T1000 (cell line): ENCODE measurements at places on chromosomes 3 and 15.

DNA sequence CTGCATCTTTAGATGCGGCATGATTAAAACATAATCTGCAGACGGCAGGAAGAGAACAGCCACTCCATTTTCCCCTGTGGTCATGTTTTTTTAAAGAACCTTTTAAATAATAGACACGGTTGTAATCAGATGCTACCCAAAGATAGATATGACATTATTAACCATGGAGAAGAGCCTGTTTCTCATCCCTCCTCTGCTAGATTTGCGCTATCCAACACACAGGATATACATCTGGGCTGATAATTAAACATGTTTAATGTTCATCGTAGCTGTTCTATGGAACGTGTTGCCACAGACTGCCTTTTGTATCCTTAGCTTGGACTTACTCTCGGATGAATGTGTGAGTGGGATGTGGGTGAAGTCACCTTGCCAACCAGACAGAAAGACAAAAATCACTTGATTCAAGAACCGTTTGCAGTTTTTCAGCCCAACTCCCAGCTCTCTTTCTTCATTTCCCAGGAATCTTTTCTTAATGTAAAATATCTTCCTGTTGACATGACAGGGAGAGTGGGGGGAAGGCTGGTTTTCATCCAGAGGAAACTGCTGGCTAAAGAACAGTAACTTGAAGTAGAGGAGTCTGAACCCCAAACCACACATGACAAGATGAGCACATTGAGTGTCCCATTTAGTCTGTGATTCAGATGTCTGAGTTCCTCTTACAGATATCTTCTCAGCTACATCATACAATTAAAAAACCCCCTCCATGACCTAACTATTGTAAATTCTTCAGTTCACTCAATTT lies 118.6 kb upstream of the PRICKLE2 start:
- DNase-seq = no peak

DNA sequence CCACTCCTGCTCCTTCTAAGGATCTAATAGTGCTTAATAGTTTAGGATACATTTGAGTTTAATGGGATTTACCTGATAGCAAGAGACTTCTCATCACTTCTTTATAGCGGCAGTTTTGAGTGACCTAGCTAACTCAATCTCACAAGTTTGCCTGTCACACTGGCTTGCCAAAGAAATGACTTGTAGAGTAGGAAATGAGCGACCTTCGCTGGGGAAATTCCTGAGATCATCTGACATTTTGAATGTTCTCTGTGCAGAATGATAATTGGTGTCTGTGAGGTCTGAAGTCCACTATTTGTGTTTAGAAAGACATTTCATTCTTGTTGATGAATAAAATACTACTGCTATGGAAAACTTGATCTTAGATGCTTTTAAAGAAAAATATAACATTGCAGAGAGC lies 30.3 kb downstream of the SUCLG2 start:
- DNase-seq = no peak

DNA sequence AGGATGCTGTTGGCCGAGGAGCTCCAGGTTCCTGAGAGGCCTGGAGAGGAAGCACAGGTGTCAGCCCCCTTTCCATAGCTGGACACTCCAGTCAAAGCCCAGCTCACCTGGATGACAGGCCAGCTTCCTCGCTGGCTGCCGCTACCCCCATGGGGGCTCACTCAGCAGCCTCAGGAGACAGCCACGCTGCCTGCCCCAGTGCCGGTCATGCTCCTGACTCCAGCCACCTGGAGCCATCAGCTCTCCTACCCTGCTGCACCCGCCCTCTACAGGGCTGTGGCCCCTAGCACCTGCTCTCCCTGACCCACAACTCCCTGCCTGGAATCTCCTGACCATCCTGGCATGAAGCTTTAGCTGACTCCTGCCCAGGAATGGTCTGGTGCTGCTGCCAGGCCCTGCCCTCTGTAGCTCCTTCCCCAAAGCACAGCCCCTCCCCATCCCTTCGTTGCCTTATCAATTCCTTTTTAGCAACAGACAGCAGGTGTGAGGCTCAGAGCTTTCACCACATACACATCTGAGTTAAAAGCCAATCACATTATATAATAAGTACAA lies 94.2 kb downstream of the NUP210 start:
- DNase-seq = no peak

GRCh38 chr3:128508852-128509251 lies 15.9 kb upstream of the GATA2 start:
- DNase-seq = no peak

GRCh38 chr15:68335251-68335650 lies 57.7 kb downstream of the FEM1B start:
- DNase-seq = no peak

DNA sequence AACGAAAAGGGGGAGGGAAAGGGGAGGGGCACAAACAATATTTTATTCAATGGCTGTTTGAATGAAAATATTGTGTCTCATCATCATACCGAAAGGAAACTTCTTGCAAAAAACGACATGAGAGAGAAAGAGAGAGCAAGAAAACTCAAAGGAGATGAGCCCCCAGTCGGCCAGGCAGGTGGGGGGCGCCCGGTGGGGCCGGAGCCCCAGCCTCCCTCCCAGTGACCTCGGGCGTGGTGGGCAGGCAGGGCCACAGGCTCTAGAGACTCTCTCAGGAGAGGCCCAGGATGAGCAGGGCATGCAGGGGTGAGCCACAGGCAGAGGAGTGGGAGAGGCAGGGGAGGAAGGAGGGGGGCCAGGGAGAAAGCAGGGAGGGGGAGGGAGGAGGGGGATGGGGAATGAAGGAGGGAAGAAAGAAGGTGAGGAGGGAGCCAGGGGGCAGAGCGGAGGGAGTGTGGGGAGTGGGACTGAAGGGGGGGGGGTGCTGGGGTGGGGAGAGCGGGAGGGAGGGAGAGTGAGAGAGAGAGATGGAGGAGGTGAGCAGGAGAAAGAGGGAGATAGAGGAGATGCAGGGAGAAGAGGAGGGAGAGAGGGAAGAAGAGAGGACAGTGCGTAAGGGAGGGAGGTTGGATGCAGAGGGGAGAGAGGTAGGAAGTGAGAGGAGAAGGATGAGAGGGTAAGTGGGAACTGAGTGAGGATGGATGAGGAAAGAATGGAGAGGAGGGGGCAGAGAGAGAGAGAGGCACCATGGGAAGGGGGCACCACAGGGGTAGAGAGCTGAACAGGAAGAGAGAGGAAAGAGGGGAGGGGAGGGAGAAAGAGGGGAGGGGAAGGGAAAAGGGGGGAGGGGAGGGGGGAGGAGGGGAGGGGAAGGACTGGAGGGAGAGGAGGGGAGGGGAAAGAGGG lies 14.1 kb upstream of the TMEM115 start:
- DNase-seq = no peak

DNA sequence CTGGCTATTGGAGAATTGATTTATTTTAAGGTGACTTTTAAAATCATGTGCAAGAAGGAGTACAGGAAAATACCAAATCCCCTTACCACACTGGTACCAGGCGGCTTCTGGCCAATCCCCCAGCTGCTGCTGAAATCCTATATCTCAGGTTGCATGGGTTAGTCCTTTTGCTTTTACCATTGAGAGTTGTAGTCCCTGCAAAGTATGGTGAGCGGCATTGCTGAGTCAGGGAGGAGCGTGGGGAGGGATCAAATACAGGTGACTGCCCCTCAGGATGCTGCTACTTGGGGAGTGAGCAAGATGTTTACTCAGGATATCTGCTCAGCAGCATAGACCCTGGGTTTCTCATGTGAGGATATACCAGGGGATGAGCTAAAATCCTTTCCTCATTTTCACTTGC lies 131.9 kb upstream of the STAC start:
- no peak for DNase-seq

DNA sequence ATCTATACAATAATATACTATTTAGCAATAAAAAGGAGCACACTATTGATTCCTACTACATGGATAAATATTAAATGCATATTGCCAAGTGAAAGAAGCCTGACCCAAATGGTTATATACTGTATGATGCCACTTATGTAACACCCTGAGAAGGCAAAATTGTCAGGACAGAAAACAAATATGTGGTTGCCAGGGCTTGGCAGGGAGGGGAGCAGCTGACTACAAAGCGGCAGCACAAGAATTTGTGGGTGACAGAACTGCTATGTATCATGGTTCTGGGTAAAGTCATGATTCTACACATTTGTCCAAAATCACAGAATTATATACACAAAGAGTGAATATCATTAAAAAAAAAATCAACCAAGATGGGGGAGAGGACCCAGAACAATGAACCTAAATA lies 22.5 kb downstream of the TBC1D2B start:
- no peak for DNase-seq

- DNase-seq = no peak
These were observed 541 bp upstream of the SLC6A11 start for GRCh38 chr3:10815487-10815886.

DNA sequence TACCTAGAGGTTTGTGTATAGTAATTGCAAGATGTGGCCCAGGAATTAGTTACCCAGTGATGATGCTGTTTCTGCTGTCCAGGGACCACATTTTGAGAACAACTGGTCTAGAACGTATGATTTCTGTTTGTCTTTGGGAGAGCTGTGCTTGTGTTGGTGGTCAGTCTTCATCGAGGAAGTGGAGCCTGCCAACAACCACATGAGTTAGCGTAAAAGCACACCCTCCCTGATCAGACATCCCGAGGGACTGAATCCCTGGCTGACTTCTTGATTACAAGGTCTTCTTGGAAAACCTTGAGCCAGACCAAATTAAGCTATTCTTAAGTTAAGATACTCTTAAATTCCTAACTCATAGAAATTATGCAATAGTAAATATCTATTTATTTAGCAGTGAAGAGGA lies 81.7 kb upstream of the ZPLD1 start:
- DNase-seq = no peak

DNA sequence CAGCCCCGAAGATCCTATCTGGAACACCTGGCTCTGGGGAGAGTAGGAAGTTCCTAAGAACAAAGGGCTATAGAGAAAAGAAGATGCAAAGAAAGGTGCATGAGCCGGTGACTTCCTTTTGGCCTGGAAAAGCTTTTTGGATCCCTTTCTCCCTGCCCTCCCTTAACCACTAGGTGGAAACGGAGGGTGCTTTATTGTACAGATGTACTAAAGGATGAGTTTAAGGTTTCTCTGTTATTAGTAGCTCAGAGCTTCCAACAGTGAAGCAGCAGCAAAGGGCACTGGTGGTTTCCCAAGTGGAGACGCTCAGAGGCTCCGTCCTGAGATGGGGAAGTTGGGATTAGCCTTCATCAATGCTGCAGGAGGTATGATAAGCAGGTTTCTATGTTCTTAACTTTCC lies 5.9 kb upstream of the ADGRG7 start:
- DNase-seq = no peak

GRCh38 chr3:140843656-140844055 lies 98.0 kb upstream of the SLC25A36 start:
- no peak for DNase-seq

- no peak for DNase-seq
These were observed 22.4 kb downstream of the SENP5 start for GRCh38 chr3:196889844-196890708.

DNA sequence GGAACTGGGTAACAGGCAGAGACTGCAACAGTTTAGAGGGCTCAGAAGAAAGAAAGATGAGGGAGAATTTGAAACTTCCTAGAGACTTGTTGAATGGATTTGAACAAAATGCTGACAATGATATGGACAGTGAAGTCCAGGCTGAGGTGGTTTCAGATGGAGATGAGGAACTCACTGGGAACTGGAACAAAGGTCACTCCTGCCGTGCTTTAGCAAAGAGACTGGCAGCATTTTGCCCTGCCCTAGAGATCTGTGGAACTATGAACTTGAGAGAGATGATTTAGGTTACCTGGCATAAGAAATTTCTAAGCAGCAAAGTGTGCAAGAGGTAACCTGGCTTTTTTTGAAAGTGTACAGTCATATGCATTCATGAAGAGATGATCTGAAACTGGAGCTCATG lies 11.7 kb downstream of the EIF5A2 start:
- DNase-seq = no peak

GRCh38 chr3:759106-759505 lies 333.7 kb upstream of the CNTN6 start:
- DNase-seq = no peak

GRCh38 chr3:139269984-139270383 lies 73.8 kb upstream of the MRPS22 start:
- DNase-seq = no peak

DNA sequence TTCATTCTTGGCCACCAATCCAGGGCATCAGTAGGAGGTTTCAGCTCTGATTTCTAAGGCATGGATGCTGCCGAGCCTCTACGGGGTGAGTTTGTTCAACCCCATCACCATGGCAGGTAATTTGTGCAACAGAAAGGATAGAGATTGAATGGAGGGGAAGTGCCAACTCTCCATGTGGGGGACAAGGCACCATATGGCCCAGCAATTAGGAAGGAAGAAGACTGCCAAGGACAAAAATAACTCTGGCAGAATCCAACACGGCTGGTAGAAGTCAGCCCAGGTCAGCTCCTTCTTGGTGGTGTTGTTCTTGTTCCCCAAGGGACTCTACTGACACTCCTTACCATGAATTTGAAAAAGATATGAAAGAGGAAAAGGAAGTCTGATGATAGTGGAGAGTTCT lies 503.9 kb downstream of the MAGI1 start:
- DNase-seq = no peak

- DNase-seq = no peak
These were observed 291.7 kb upstream of the SATB1 start for GRCh38 chr3:18716821-18717220.

- DNase-seq = no peak
These were observed 344.7 kb upstream of the TPRG1 start for GRCh38 chr3:188827103-188827502.

- no peak for DNase-seq
These were observed 56.8 kb downstream of the PXYLP1 start for GRCh38 chr3:141288336-141288990.

DNA sequence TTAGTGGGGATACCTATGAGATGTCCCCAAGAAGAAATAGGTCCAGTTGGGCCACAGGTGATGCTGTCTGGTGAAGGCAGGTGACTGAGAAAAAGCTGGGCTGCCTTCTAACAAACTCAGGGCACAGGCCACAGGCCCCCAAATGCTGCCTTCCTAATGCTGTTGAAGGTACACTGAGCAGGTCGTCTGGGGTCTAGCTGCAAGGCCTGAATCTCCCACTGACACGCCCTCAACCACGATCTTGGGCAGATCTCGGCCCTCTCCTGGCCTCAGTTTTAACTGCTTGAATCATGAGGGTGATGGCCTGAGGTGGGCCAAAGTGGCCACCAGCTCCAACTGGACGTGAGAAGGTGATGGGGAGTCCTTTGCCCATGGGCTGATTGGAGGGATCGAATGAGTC lies 2.1 kb upstream of the ACSBG1 start:
- no peak for DNase-seq
